ENCODE measurements at places on chromosomes 7 and 10. TPM values are rescaled to one million over a fixed set of nuclear protein-coding genes. Genes with fewer than 3 reads are reported as not detected.
A peak's percentile ranks its signal among the peaks of the same experiment; 100 is the strongest.

- DNase-seq = no peak
Observed at GRCh38 chr7:95550546-95550945, 45.8 kb downstream of the PDK4 start.

- DNase-seq = no peak
Observed at GRCh38 chr10:125392609-125393008, 232.2 kb upstream of the CTBP2 start.

- no peak for DNase-seq
Observed at GRCh38 chr10:36170943-36171501, 528.9 kb upstream of the FZD8 start.

DNA sequence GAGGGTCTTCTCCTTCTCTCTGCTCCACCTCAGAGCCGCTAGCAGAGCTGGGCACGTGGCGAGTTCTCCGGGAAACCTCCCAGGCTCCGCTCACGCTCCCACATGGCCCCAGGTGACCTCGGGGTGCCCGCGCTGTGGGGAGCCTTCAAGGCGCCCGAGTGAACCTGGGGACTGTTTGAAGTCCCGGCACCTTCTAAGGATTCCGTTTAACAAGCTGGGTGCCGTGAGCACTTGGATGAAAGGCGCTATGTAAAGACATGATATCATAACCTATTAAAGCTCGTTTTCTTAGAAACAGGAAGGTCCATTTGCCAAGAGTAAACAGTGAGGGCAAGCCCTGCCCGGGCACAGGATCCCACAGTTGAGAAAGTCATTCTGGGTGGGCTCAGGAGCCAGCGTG, 15.8 kb upstream of the MYL10 start:
- DNase-seq = no peak

GRCh38 chr10:129570185-129570584, 103.1 kb downstream of the MGMT start:
- DNase-seq = no peak

GRCh38 chr7:35727571-35727970, 32.6 kb upstream of the HERPUD2 start:
- DNase-seq = no peak

- no peak for DNase-seq
Observed at GRCh38 chr10:45561952-45562351, 110.6 kb downstream of the ZFAND4 start.

- DNase-seq = peak; percentile 6
Observed at GRCh38 chr7:101031082-101031481, 11.2 kb downstream of the MUC17 start.

DNA sequence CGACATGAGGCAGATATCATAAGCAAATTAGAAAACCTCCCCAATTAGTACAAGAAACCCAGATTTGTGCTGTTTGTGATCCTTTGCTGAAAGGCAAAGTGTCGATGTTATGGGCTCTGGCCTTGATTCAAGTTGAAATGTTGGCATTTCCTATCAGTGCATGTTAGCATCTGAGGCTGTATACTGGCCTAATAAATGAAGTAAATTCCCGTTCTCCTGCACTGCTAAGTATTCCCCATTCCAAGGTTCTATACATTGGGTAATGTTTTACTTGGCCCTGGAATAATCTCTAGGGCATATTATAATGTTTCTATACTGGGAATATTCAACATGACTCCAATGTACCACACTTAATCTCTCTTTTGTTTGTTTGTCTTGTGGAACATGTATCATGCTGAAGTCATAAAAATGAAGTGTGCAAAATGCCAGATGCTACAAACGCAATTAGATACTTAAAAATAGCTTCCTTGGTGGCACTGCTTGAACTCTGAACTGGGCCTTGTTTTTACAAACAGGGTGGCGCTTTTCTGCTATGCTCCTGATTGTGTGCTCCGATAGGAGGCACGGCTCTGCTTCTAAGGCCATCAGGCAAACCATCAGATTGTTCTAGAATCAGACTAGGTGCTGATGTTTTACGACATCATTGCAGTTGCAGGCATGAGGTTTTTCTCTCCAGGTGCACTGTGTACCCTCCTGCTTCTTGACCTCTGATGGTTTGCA, 156.7 kb upstream of the TCF7L2 start:
- DNase-seq = no peak

DNA sequence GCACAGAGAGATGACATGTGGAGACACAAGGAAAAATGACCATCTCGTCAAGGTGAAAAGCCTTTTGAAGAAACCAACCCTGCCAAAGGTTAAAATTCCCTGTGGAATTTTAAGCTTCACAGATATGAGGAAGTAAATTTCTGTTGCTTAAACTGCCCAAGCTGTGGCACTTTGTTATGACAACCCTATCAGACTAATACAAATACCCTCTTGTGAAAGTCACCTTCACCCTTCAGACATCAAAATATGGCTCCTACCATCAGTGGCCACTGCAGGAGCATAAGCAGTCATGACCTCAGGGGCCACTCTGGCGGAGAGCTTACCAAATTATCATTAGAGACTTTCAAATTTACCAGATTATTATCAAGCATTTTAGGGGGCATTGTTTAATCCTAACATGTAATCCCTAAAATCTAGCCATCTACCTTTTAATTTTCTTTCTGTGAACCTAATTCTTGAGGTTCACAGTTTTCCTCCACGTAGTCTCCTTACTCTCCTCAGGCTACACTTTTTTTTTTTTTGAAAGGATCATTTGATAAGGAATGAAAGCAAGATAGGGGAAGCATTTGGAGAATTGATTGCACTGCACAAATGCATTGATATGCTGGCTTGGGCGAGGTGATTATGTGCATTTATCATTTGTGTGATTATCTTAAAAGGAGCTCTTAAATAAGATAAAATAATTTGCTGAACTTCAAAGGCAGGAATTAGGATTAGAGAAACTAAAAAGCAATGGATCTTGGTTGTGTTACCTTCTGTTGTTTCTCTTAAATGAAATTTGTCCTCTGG, 90.3 kb downstream of the TMEM168 start:
- no peak for DNase-seq

- no peak for DNase-seq
Observed at GRCh38 chr7:87416682-87417587, 58.5 kb downstream of the ABCB4 start.

DNA sequence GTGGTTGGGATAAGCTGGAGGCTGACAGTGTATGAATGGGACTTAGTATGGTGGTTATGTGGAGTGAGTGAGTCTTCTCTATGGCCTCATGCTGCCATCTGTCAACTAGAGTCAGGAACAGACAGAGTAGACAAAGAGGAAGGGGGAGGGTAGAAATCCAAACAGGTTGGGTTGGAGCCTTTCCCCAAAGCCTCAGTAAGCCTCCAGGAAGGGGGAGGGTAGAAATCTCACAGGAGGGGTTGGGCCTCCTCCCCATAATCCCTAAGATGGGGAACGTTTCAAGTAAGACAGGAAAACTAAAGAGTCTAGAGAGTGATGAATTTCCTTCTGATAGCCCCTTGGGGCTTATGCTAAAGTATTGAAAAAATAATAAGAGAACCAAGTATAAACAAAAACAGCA, 2.0 kb upstream of the AKR1B15 start:
- DNase-seq = no peak

DNA sequence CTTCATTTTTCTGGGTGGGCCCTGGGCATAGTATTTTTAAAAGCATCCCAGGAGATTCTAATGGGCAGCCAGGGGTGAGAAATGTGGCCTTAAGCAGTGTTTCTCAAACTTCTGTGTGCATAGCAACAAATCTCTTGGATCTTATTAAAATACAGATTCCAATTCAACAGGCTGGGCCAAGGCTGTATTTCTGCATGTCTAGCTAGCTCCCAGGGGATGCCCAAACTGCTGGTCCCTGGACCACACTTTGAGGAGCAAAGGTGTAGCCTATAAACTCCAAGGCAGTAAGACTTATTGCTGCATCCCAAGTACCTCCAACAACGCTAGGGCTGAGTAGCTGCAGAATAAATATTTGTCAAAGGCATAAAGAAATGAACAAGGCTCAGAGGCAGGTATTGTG, 292.9 kb upstream of the ZMIZ1 start:
- DNase-seq = no peak

- no peak for DNase-seq
Observed at GRCh38 chr7:155507576-155507975, 38.8 kb downstream of the CNPY1 start.

DNA sequence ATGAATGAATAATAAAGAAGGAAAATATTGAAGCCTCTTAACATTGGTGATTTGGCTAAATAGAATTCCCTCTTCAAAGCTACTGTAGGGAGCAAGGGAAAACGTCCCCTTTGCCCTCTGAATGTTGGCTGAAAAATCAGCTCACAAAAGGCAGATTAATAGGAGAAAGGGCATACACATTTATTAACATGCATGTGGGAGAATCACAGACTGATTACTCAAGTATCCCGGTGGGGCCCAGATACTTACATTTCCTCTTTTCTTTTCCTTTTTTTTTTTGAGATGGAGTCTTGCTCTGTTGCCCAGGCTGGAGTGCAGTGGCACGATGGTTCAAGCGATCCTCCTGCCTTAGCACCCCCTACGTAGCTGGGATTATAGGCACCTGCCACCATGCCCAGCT, 68.5 kb downstream of the HK1 start:
- no peak for DNase-seq

DNA sequence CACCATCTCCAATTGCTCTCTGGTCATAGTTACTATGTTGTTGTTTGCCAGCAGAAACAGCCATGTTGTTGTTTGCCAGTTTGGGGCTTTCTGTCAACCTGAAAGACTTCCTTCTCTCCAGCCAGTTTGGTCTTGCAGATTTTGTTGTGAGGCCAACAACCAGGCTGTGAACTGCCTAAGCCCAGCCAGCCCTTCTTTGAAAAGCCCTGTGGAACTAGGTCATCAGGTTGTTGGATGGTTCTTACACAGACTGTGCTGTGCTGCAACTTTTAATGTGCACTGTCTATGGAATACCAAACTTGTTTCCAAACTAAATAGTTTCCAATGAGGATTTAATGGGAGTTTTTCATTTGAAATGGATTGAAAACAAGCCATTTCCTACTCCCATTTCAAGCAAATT, 592.7 kb upstream of the GALNT17 start:
- DNase-seq = no peak

The EGFR gene
- 10.1 TPM for total RNA-seq

The HOXA3 gene
- total RNA-seq = 0.35 TPM

The HMX2 gene
- total RNA-seq = not detected

The ACSM6 gene
- not detected for total RNA-seq

The DGKI gene
- total RNA-seq = 1.4 TPM

The SPDYE6 gene
- not detected for total RNA-seq

The TMEM139 gene
- 16.1 TPM for total RNA-seq

The ABCA13 gene
- 0.16 TPM for total RNA-seq

The AKR1D1 gene
- not detected for total RNA-seq

The OPN4 gene
- total RNA-seq = 0.40 TPM

The MGAM2 gene
- 0.11 TPM for total RNA-seq
